ENCODE measurements at places on chromosomes 13 and 19.

DNA sequence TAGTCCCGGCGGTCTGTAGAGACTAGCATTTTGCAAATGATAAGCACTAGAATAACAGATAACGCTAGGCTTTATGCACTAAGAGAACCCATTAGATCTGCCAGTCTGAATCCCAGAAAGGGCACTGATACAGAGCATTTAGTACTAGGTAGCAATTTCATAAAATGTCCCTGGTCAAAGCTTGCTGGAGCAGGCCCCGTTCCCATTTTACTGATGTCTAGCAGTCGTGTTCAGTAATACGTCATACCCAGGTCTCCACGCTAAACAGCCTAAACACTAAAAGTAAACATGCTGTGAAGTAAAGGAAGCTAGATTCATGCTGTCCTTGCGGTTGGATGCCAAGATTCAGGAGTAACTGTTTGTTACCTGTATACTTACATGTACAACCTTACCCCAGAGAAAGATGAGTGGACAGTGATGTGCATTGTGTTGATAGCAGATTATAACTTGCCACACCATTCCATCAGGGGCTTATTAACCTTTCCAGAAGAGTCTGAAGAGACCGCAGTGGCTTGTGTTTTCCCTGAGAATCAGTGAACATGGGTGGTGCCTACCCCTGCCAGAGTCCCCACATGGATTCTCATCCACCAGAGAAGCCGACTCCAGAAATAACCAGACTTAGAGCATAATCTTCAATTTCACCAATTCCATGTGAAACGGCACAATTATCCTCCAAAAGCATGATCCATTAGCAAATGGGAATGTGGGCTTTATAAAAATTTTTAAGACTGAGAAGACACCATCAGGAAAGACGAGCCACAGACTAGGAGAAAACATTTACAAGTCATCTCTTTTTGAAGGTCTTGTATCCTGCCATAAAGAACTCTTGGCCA lies 3.4 kb upstream of the RPS11 start:
- no peak for ATAC-seq

- no peak for ATAC-seq
Observed at GRCh38 chr13:99489028-99489427, 12.2 kb upstream of the TM9SF2 start.

- ATAC-seq, result no peak
Observed at GRCh38 chr13:104764600-104764999, 1698.4 kb upstream of the SLC10A2 start.

DNA sequence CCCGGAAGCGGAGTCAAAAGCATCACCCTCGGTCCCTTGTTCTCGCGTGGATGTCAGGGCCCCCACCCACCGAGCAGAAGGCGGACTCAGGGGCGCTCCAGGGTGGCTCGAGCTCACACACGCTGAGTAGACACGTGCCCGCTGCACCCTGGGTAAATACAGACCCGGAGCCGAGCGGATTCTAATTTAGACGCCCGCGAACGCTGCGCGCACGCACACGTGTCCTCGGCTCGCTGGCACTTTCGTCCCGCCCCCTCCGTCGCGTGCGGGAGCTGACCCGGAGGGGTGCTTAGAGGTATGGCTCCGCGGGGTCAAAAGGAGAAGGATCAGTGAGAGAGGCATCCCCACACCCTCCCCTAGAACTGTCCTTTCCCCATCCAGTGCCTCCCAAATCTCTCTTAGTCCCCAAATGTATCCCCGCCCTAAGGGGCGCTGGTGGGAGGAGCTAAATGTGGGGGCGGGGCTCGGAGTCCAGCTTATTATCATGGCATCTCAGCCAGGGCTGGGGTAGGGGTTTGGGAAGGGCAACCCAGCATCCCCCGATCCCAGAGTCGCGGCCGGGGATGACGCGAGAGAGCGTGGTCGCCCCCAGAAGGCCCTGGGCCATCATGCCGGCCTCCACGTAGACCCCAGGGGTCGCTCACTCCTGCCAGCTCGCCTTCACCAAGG lies 451 bp upstream of the ICAM5 start:
- no peak for ATAC-seq

- ATAC-seq, result no peak
Observed at GRCh38 chr19:18768997-18769891, 21.9 kb downstream of the COMP start.
